ENCODE measurements at places on chromosomes 12 and 14.

GRCh38 chr12:53695152-53696145 lies 19.6 kb upstream of the ATP5MC2 start:
- no peak for DNase-seq

DNA sequence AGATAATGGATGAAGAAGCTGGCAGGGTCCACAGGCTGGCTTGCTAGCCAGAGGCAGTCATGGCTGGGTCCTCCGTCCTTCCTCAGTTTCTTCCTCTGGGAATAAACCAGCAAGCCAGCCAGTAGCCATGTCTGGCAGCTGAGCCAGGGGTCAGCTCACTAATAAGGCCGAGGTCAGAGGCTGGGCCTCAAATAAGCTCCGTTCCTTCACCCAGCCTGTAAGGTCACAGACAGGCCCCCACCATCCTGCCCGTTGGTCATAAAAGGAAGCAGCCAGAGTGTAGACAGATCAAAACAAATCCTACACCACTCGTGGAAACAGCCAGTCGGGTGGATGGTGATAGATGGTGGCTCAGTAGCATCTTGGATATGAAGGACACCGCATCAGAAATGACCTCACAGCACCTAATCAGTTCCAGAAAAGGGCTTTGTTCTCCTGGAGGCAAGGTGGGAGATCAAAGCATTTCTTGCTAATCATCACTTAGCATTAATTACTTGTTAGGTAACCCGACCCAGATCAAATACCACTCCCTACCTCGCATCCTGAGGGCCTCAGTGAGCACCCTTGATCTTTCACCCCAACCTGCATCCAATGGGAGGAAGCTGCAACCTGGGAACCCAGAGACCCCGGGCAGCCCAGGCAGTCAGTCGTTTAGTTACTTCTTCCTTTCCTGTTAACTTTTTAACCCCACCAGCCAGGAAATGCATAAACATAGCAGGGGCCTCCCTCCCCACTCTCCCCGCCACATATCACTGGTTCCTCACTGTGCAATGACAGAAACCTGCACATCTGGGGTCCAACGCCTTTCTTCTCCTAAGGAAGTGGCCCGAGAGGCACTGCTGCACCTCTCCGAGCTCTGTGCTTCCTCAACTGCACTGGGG lies 90.2 kb downstream of the KDM2B start:
- DNase-seq, result peak; percentile 26

DNA sequence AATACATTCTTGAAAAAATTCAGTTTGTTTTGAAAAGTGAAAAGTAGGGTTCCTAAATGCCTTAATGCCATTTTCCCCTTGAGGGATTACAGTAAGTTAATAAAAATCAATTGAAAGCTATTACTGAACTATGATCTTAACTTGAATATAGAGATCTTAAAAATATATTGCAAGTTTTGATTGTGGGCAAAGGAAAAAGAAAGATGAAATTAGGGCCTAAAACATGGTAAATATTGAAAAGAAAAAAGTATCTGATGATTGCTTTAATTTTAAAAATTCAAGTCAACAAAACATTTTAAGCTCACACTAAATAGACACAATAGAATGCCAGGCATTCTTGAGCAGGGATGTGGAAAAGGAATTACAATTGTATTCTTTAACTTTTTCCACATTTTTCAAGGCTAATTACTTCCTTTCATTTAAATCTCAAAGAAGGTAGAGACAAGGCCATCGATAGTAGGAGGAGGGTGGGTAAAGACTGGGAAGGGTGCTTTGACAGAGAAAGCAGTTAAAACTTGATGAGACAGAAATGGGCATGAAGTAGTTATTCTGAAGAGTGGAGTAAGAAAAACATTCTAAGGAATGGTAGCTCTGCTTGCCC lies 294.4 kb downstream of the NELL2 start:
- no peak for DNase-seq

GRCh38 chr12:127149226-127149964 lies 1117.6 kb upstream of the TMEM132C start:
- no peak for DNase-seq

- peak; percentile 76 for DNase-seq
Measured at GRCh38 chr12:57175428-57176138, 28.2 kb upstream of the LRP1-AS start.

GRCh38 chr14:63852271-63852816 lies 460 bp upstream of the SYNE2 start:
- DNase-seq, result no peak

GRCh38 chr12:40942326-40942725 lies 245.8 kb upstream of the PDZRN4 start:
- DNase-seq, result no peak

- DNase-seq, result no peak
Measured at GRCh38 chr14:92637228-92637627, 111.2 kb downstream of the LGMN start.

DNA sequence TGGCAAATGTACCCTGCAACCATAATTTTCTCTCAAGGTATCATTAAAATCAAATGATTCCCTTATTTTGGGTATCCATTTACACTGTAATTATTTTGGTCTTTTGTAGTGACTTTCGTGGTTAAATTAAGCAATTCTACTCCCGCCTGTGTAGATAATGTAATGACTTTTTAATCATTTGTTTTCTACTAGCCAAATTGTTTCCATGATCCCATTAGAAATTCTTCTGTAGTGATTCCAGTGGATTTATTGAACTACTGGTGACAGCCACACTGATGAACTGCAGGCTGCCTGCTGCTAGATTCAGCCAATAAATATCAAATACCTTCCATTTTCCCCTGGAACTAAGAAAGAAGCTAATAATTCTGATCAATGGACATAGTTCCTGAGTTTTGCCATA lies 96.0 kb downstream of the WIF1 start:
- no peak for DNase-seq

GRCh38 chr12:18798535-18799361 lies 60.8 kb downstream of the CAPZA3 start:
- DNase-seq, result no peak

DNA sequence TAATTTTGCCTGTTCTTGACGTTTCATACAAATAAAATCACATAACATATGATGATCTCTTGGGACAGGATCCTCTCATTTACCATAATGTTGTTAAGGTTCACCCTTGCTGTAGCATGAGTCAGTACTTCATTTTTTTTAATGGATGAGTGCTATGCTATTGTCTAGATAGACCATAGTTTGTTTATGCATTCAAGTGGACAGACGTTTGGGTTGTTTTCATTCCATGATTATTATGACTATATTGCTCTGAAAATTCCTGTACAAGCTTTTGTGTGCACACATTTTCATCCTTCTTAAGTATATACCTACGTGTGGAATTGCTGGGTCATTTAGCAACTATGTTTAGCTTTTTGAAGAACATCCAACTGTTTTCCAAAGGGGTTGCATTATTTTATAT lies 325.6 kb upstream of the TMEM132C start:
- no peak for DNase-seq

GRCh38 chr14:48805315-48805714 lies 780.9 kb downstream of the RPS29 start:
- DNase-seq, result no peak

GRCh38 chr12:31117203-31118011 lies 43.7 kb downstream of the DDX11 start:
- DNase-seq, result no peak

- DNase-seq, result no peak
Measured at GRCh38 chr12:96397756-96398423, 2.3 kb downstream of the CDK17 start.

DNA sequence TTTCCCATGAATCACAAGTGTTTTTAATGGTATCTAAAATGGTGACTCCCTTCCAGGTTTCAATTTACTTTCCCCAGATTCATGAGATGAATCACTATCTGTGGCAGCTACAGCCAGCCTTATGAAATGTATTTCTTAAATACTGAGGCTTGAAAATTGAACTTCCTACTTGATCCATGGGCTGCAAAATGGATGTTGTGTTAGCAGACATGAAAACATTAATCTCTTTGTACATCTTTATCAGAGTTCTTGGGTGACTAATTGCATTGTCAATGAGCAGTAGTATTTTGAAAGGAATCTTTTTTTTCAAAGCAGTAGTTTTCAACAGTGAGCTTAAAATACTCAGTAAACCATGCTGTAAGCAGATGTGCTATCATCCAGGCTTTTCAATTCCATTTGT lies 250.8 kb downstream of the SLC6A15 start:
- no peak for DNase-seq

GRCh38 chr12:93875157-93875556 lies 198.0 kb downstream of the CRADD start:
- DNase-seq, result no peak

- DNase-seq, result no peak
Measured at GRCh38 chr12:8813572-8814357, 8.7 kb upstream of the A2ML1 start.

GRCh38 chr12:91813701-91814100 lies 331.9 kb downstream of the BTG1 start:
- DNase-seq, result no peak

DNA sequence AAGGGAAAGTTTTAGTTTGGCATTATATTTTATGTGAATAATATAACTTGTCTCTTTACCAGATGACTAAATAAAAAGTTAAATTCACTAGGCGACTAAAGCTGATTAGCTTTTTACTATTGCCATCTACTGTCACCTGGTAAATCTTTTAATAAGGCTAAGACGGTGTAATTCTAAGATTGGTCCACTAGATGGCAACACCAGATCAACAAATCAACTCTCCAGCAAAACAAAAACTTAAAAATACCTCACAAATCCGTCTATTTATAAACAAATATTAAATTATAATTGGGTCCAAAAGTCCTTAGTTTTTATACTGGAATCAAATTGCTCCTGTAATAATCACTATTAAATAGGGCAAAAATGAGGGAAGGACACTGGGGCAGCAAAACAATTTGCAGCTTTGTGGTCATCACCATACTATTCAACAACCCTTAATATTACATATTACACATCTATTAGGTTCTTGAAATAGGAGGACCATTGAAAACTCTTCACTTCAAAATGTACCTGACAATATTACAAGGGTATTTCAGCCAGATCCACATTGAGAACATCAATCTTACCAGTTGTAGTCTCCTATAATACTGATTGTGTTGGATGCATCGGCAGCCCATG lies 47.9 kb downstream of the GALC start:
- no peak for DNase-seq

DNA sequence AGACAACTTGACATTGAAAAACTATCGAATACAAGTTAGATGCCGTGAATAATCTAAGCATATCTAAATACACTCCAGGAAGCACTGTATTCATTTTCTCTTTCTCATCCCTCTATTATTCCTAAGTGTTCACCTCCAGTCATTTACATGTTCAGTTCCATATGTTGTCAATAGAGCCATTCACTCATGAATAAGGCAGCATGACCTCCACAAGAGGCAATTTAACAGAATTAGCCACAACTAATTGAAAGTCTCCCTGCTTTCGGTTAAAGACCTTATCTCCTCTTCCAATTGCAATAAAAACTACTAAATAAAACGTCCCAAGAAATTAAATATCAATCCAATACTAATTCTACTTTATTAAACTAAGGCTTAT lies 1.8 kb downstream of the LRIG3 start:
- DNase-seq, result no peak

GRCh38 chr14:78863143-78863542 lies 693.0 kb downstream of the NRXN3 start:
- DNase-seq, result no peak

GRCh38 chr14:34251662-34252061 lies 210.4 kb downstream of the SPTSSA start:
- no peak for DNase-seq

DNA sequence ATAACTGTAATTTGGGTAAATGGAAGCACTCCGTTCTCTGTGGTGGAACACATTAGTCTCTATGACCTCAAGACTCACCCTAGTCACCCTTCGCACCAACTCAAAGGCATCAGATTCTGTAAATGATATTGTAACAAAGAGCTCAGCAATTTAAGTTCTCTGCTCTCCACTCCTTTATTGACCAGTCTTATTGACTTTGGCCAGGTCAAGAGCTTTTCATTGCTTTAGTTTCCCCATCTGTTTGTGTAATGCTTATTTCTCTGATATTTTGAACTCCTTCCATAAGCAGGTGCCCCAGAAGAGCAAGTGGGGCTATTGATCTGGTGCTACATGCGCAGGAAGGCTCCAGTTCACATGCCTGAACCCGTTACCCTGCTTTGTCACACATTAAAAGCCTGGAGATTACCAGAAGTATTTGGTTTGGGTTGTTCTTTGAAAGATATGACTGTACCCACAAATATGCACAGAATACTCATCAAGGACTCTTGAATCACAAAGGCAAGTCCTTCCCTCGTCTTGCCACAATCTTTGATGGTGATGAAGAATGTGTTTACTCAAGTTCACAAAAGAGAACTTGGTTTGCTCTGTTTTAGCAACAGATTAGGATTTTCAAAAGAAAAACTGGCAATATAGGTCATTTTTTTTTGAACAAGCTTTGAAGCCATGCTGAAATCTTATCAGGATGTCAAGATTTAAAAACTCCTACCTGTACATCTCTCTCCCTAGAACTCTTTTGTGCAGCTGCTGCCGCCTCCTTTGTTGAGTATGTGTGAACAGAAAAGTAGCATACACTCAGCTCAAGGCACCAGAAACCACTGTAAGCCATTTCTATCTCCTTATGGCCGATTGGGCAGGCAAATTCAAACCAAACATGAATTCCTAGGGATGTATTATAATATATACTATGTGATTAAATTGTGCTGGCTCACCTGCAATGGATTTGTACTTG lies 193.9 kb downstream of the BCAT1 start:
- no peak for DNase-seq

GRCh38 chr12:25775968-25776367 lies 182.5 kb upstream of the RASSF8 start:
- DNase-seq, result no peak

DNA sequence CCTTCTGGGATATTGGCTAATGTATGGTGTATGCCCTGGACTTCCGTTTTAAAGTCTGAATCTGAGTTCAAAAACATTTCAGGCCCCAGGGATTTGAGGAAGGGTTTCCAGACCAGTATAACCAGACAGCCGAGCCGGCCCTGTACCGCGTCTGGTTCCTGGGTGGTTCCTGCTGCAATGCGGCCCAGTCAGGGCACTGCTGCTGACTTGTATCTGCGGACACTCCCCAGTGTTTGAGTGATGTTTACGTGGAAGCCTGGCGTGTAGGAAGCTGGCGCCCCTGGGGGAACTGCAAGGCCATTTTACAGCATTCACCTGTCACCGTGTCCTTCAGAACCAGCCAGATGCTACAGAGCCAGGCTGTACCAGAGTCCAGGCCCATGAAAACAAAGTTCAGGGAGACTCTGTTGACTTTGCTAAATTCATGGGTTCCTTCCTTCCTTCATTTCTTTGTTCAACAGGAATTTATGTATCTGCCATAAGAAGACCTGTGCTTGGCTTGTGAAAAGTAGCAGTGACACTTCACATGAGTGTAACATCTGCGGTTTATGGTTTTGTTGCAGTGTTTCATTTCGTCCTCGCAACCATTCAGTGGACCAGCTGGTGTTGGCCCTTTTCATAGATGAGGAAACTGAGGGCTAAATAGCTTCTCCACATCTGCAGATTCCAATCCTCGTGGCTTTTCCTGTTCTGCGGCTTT lies 16.8 kb downstream of the EML1 start:
- no peak for DNase-seq
